ENCODE measurements at places on chromosomes 2 and 18.

DNA sequence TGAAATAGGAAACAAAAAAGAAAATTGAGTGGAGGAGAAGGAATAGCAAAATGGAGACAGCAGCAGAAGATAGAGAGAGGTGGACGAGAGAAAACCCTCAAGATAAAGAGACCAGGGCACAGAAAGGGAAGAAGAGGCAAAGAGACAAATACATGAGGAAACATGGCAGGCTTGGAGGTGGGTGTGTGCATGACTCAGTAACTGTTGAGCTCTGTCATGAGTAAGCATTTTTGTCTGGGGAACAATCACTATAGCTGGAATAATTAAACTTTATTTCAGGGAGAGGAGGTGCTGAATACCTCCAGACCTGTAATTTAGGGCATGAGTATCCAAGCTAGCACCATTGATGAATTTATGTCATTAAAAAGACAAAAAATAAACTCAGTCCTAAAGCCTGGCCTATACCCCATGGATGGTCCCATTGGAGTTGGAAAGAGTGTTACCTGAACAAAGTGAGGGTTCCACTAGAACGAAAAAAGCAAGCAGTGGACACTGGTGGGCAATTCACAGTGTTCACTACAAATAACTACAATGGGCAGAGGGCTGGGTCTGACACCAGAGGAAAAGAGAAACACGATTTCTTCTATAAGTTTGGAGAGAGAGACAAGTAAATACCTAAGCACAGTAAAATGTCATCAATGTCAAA lies 145.5 kb downstream of the ADCYAP1 start:
- no peak for ATAC-seq

DNA sequence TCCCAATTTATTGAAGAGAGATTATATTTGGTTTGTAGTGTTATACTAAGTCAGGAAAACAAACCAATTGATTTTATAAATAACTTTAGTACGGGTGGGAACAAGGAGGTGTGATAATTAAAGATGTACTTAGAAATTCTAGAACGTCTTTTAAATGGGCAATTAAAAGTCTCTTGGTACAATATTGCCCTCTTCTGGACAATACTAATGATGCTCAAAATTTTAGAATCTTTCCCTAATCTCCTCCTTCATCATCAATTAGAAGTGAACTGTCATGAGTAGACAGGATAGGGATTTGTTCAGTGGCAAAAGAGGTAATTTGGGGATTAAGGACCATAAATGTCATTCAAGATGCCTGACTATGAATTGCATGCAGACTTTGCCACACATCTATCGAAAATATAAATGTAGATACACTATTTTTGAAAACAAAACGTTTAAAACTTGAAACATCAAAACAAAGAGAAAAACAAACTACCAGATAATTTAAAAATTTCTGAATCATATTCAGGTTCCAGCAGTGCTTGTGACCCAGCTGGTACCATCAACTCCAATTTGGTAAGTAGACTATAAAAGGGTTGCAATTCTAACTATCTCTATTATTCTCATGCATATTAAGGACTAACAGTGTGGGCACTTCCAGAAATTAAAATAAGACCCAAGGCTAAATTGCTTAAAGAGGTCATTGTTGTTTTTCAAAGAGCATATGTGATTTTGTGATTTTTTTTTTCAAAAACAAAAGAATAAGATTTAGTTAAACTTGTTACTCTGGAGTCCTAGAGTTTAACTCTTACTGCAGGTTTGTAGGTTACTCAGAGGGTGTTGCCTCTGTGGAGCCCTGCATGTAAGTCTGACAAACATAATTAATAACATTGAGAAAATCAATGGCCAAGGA lies 123.5 kb downstream of the LAMA3 start:
- ATAC-seq, result peak; percentile 56

GRCh38 chr18:72612894-72613533 lies 68.9 kb upstream of the CBLN2 start:
- no peak for ATAC-seq

DNA sequence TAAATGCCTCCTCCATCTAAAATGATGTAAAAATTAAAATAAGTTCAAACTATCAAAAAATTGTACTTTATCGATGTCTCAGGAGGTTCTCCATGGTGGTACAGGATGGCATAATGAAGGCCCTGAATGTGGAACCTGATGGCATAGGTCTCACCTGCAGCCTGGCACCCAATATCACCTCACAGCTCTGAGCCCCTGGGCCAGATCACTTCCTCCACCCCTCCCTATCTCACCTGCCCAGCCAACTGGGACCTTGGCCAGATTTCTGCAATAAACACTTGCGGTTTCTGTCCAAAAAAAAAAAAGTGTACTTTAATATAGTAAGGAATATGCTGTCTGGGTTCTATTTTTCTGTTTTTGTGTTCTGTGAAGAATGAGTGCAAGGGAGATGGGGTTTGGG lies 6.7 kb upstream of the RBM45 start:
- ATAC-seq, result no peak

- no peak for ATAC-seq
These were observed 668.2 kb upstream of the PKDCC start for GRCh38 chr2:41379496-41380221.

DNA sequence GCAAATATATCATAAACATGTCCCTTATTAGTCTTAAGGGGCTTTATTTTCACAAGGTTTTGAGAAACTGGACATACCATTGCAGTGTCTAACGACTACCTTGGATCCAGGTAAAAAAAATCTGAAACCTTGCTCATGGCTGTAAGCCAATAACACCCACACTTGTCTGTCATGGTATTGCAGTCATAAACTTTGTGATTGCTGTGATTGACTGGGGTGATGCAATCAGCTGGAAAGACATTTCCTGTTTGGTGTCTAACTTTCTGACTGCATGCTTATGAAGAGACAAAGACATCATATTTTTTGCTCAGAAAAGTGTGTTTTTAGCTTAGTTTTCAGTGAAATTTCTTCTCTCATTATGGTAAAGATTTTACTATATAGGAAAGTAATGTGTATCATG lies 635.0 kb downstream of the TSN start:
- ATAC-seq, result no peak

DNA sequence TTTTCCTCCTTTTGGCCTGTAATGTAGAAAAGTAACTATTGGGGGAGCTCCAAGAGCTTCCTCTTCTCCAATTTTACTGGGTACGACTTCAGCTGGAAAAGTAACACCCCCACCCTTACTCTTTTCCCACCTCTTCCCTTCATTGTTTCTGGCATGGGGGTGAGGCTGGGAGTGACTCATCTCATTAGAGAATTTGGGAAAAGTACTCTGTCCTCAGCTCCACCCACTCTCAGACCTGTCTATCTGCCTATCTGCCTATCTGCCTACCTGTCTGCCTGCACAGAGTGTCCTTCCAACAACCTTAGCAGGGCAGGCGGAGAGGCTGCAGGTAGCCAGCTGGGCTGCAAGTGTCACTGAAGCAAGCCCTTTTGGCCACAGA lies 93.6 kb downstream of the EPHA4 start:
- no peak for ATAC-seq

- no peak for ATAC-seq
These were observed 68.5 kb upstream of the WDR75 start for GRCh38 chr2:189372688-189373257.

GRCh38 chr2:227370092-227370491 lies 9.0 kb downstream of the TM4SF20 start:
- ATAC-seq, result no peak

GRCh38 chr2:239762106-239762505 lies 263.0 kb downstream of the NDUFA10 start:
- no peak for ATAC-seq

DNA sequence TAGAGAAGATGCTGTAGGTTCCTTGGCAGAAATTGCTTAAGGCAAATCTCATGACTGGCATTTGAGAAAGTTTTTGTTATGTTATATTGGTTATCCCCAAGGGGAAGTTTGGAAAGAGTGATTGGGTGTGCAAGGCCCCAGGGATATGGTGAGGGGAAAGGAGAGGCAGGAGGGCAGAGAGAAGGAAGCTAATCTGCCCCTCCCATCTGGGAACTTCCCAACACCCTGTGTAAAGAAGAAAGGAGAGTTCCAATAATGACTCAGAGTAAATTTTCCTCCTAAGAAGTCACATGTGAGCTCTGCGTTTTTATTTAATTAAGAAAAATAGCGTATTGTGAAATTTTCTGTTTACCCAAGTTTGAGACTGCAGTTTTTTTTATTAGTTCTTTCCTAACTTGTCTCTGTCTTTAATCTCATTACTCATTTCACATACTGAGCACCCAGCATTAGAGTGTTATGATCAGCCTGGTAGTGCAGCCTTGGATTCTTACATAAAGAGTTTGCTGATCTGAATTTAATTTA lies 3.1 kb upstream of the KYNU start:
- ATAC-seq, result peak; percentile 93

GRCh38 chr2:147665105-147665504 lies 179.7 kb upstream of the ACVR2A start:
- ATAC-seq, result peak; percentile 74

DNA sequence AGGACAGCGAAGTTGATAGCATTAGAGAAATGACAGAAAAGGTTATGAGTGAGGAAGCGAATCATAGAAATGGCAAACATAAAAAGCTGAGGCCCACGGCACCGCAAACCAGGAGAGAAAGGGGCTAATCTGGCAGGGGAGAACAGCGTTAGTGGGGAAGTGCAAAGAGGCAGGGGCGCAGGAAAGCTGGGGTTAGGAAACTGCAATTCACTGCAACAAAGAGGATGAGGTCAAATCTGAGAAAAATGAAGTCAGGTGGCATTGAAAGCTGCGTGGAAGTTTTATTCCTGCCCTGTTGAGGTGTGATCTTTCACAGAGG lies 653 bp upstream of the ABI2 start:
- ATAC-seq, result no peak

- no peak for ATAC-seq
These were observed 93.5 kb downstream of the OSBPL6 start for GRCh38 chr2:178287652-178288344.

DNA sequence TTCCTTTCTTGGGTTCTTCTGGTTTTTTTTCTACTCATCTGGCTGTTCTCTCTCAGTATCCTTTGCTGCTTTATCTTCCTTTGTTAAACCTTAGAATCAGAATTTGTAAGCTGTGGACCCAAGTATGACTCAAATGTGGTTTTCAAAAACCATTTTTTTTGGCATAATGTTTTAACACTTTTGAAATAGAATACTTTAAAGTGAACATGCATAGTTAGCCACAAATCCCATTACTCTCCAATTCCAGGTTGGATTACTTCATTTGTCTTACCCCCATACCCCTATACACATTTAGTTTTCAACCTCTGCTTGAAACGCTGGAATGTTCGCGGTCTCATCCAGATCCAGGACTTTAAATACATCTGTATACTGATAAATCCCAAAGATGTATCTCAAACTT lies 29.1 kb downstream of the ALMS1 start:
- ATAC-seq, result no peak

GRCh38 chr18:77201506-77201905 lies 48.1 kb upstream of the GALR1 start:
- no peak for ATAC-seq

DNA sequence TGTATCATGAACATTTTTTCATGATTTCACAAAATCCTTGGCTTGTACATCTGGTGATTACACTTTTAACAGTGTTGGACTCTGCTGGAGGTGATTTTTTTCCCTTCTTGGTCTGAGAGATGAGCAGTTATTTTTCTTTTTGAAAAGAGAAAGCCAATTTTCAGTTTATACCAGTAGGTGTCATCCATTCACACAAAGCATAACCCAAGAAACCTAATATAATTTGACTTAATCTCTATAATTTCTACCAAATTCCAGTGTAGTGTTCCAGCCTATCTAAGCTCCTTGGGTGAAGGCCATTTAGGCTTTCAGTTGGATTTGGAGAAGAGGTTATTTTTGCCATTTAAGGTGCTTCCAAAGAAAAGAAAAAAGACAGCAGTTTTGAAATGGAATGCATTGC lies 7.7 kb upstream of the ICOS start:
- ATAC-seq, result no peak

GRCh38 chr2:79487399-79487798 lies 25.5 kb upstream of the CTNNA2 start:
- ATAC-seq, result no peak

- ATAC-seq, result no peak
These were observed 172.6 kb upstream of the BCL2L11 start for GRCh38 chr2:110948027-110948674.

- ATAC-seq, result peak; percentile 50
These were observed 52.8 kb downstream of the RPL37A start for GRCh38 chr2:216551234-216552068.

- ATAC-seq, result no peak
These were observed 67.6 kb upstream of the MCFD2 start for GRCh38 chr2:46983065-46983801.

GRCh38 chr2:136254681-136255080 lies 136.7 kb upstream of the CXCR4 start:
- no peak for ATAC-seq

GRCh38 chr2:17184512-17184911 lies 333.7 kb downstream of the RAD51AP2 start:
- no peak for ATAC-seq

DNA sequence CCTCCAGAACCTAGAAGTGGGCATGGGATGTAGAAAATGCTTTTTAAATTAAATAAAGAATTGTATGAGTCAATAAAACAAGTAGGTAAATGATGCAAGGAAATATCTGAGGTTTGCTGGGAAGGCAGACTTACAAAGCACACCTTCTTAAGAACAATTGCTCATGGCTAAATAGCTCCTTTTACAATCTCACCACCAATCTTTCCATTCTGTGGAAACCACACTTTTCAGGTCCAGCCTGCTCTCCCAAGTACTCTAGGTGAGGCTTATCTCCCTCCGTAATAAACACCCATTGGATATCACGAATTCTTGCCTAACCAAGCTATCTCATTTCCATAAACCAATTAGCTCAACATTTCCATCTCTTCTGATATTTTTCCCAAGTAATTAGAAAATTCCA lies 91.5 kb upstream of the SLC8A1 start:
- ATAC-seq, result no peak

- no peak for ATAC-seq
These were observed 306.2 kb downstream of the ALK start for GRCh38 chr2:29615183-29615582.

DNA sequence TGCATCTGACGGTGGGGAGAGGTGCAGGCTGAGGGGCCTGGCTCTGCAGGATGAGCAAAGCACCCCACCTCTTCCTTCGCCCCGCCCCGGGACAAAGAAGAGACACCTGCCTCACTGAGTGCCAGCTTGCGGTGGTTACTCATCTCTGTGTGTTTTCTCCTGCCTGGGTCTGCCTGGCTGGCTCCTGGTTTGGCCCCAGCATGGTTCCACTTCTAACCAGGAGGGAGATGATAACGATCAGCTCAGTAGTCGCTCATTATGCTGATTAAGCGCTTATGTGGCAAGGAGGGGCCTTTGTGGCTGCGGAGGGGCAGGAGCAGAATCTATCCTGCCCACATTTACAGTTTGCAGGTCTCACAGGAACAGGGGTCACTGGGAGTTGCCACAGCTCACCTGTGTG lies 68.7 kb upstream of the EDAR start:
- ATAC-seq, result peak; percentile 43
